Mesenteric fat pad (tissue), 1 donor: ENCODE measurements at places on chromosomes 12 and 14.

GRCh38 chr12:17992002-17992656 lies 97.9 kb downstream of the RERGL start:
- no peak for DNase-seq

- no peak for DNase-seq
Observed at GRCh38 chr12:106359646-106360399, 2.3 kb downstream of the POLR3B start.

DNA sequence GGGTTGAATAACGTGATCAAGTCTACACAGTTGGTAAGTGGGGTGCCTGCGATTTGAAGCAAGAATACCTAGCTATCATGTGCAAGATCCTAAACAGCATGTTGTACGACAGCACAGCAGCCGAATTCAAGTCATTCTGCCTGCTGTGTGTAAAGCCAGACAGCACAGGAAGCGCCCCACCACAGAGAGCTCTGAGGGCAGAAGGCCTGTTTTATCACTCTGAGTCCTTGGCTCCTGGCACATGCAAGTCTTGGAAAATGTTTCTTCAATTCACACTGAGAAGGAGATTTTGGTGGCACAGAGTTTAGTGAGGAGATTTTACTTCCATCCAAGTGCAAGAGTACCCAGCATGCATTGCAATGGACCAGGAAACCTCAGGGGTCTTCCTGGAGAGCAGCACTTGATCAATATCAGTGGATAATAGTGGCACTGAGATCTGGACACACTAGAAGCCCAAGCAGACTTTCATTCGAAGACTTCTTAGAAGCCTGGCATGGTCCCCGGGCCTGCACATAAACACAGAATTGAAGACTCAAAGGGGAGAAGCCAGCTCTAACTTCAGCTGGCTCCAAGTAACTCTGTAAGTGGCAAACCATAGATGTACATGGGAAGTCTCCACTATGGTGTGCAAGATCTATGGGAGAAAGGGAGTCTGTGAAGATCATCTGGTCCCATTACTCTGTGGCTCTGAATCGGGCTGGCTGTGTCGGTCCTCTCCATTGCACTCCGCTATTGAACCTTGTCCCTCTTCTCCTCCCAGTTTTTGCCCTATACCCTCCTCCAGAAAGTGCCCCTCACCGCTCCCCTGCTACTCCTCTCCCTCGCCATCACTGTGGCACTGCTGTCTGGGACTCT lies 1.5 kb upstream of the KRT1 start:
- DNase-seq = no peak

DNA sequence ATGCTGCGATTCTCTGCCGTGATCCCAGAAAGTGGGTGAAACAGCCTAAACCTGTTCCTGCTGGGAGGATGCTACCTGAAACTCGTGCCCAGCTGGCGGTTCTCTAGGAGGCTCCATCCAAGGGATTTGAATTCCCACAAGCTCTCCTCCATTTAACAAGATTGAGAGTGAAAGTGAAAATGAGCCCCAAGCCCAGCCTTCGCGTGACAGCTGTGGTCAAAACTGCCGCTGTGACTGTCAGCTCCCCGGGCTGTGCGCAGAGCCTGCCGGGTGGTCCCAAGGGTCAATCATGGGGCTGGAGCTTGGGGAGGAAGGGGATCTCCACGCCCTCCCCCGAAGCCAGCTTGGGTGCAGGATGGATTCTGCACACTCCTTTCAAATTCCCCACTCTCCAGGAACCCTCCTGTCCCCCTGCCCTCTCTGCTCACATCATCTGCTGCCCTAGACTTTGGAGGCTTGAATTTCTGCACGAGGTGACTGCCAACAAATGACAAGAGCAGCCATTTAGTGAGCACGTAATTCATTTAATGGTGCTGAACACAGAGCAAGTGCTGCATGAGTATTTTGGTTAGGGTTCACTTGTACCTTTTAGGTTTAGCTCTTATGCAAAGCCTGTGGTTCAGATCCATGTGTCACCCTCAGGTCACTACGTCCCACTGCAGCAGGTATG lies 5.3 kb downstream of the ASB2 start:
- no peak for DNase-seq

GRCh38 chr14:101867854-101868253 lies 96.5 kb upstream of the DYNC1H1 start:
- DNase-seq = no peak

DNA sequence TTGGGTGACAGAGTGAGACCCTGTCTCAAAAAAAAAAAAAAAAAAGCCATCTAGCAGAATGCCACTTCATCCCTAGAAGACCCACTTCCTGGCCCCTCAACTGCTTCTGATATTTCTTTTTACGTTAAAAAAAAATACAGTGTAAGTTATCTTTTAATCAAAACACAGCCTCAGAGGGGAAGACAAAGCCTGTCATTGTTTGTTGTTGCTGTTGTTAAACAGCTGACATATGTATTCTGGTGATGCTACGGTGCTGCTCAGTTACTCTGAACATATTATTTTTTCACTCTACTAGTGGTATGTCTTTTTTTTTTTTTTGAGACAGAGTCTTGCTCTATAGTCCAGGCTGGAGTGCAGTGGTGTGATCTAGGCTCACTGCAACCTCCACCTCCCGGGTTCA lies 75.4 kb downstream of the PAPLN start:
- DNase-seq = no peak

- DNase-seq = no peak
Observed at GRCh38 chr12:21656905-21657325, 727 bp downstream of the LDHB start.

DNA sequence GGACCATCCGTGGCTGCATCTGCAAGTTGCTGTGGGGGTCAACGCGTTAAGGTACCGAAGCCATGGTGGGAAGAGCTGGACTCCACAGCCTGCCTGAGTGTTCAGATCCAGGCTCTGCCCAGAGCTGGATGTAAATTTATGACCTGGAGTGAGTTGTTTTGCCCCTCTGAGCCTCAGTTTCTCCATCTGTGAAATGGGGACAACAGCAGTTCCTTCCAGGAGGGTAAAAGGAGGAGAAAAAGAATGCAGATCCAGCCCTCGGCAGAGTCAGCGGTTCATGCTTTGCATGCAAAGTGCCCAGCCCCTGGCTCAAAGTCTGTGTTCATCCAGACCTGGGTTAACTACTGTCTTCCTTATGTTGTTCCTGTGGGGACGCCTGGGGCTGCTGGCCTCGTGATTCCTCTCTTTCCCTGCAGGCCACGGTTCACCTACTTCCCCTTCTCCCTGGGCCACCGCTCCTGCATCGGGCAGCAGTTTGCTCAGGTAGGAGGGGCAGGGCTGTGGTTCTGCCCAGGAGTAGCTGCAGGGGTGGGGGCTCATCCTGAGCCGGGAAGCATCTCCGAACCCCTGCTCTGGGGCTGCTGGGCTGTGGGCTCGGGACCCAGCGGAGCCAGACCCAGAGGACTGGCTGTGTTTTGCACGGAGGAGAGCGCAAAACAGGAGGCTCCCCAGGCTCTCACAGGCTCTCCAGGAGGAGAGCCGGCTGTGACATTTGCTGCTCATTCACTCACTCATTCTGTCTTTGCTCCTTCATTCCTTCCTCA lies 41.9 kb downstream of the CYP46A1 start:
- DNase-seq = peak; percentile 64

- no peak for DNase-seq
Observed at GRCh38 chr12:92729773-92730305, 27.1 kb downstream of the PLEKHG7 start.

GRCh38 chr12:65631621-65632111 lies 192.6 kb upstream of the HMGA2 start:
- DNase-seq = no peak

- DNase-seq = no peak
Observed at GRCh38 chr12:115761784-115762183, 515.7 kb downstream of the MED13L start.
